ENCODE measurements at places on chromosomes 7 and 10. TPM values are rescaled to one million over a fixed set of nuclear protein-coding genes. Genes with fewer than 3 reads are reported as not detected.

GRCh38 chr7:2490181-2490651 lies 14.0 kb upstream of the GRIFIN start:
- H3K4me1 ChIP-seq, result peaks cover 56% of the 10 kb centered on the region
- no peak for DNase-seq
- H3K27me3 ChIP-seq, result no peaks in the 10 kb centered on the region
- H3K36me3 ChIP-seq, result no peaks in the 10 kb centered on the region

- DNase-seq, result no peak
- no peaks in the 10 kb centered on the region for H3K27me3 ChIP-seq
- no peaks in the 10 kb centered on the region for H3K36me3 ChIP-seq
- H3K4me3 ChIP-seq, result no peak overlapping the region
- no peaks in the 10 kb centered on the region for H3K4me1 ChIP-seq
Observed at GRCh38 chr7:95056107-95056739, 148.8 kb downstream of the PPP1R9A start.

DNA sequence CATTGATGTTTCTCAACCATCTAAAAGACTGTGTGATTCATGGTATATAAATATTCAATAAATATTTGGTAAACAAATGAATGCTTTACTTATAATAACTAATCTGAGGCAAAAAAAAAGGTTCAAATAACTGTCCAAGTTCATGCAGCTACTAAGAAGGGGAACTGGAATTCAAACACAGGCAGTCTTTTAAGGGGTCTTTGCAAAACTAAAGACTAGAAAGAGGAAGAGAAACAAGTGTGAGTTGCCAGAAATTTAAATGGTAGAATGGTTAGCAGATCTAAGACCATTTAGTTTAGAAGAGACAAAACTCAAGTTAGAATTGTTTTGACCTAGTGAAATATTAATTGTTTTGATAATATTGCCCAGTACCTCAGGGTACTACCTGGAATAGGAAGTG lies 642.0 kb upstream of the LRRN3 start:
- no peaks in the 10 kb centered on the region for H3K36me3 ChIP-seq
- no peaks in the 10 kb centered on the region for H3K27me3 ChIP-seq
- no peak overlapping the region for H3K27ac ChIP-seq
- DNase-seq, result no peak

- H3K4me1 ChIP-seq, result no peaks in the 10 kb centered on the region
- no peaks in the 10 kb centered on the region for H3K27me3 ChIP-seq
Observed at GRCh38 chr7:141200191-141201108, 126.6 kb downstream of the TMEM178B start.

DNA sequence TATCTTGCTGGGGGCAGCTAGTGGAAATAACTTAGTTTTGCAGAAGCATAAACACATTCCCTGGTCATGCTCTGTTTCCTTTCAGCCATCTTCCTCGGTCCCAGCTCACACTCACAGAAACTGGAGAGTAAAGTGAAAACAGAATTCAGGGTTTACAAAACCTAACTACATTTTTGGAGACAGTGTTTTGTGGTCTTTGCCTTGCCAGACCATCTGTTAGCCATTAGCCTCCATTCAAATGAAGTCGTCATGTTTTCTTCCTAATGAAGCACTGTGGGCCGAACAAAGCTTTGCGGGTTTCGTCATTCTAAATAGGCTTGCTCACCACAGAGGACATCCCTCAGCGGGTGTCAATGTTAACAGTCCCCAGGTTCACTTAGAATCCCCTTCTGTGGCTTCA lies 214.6 kb upstream of the TMEM72 start:
- no peak overlapping the region for H3K4me3 ChIP-seq
- H3K27me3 ChIP-seq, result no peaks in the 10 kb centered on the region
- H3K36me3 ChIP-seq, result no peaks in the 10 kb centered on the region
- no peaks in the 10 kb centered on the region for H3K4me1 ChIP-seq

GRCh38 chr10:3829156-3830050 lies 44.4 kb upstream of the KLF6 start:
- H3K36me3 ChIP-seq, result no peaks in the 10 kb centered on the region
- no peaks in the 10 kb centered on the region for H3K27me3 ChIP-seq
- H3K4me1 ChIP-seq, result peaks cover 10% of the 10 kb centered on the region
- DNase-seq, result no peak
- H3K4me3 ChIP-seq, result peak overlapping the region; percentile 65

DNA sequence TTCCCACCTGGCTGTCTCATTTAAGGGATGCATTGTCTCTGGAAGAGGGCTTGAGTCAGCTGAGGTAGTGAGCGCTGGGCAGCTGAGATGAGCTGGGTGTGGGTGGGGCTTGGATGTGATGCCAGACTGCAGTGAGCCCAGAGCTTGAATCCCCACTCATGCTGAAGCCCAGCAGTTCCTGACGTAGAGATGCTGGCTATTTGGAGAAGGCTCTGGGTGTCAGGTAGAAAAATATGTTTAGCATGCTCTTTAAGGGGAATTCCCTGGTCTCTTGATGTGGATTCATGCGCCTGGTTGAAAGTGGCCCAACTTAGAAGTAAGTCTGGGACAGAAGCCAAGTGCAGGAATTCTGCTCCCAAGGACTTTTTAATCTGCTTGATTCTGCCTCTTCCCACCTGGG lies 241.5 kb upstream of the IGFBP3 start:
- no peak overlapping the region for H3K27ac ChIP-seq
- no peaks in the 10 kb centered on the region for H3K27me3 ChIP-seq
- H3K4me3 ChIP-seq, result no peak overlapping the region
- H3K4me1 ChIP-seq, result no peaks in the 10 kb centered on the region
- no peak for DNase-seq
- H3K36me3 ChIP-seq, result no peaks in the 10 kb centered on the region

- H3K4me3 ChIP-seq, result no peak overlapping the region
- DNase-seq, result no peak
- H3K36me3 ChIP-seq, result peaks cover 19% of the 10 kb centered on the region
- H3K27ac ChIP-seq, result no peak overlapping the region
- H3K27me3 ChIP-seq, result no peaks in the 10 kb centered on the region
- H3K4me1 ChIP-seq, result peaks cover 56% of the 10 kb centered on the region
Observed at GRCh38 chr10:132404911-132405462, 8.0 kb downstream of the PWWP2B start.

DNA sequence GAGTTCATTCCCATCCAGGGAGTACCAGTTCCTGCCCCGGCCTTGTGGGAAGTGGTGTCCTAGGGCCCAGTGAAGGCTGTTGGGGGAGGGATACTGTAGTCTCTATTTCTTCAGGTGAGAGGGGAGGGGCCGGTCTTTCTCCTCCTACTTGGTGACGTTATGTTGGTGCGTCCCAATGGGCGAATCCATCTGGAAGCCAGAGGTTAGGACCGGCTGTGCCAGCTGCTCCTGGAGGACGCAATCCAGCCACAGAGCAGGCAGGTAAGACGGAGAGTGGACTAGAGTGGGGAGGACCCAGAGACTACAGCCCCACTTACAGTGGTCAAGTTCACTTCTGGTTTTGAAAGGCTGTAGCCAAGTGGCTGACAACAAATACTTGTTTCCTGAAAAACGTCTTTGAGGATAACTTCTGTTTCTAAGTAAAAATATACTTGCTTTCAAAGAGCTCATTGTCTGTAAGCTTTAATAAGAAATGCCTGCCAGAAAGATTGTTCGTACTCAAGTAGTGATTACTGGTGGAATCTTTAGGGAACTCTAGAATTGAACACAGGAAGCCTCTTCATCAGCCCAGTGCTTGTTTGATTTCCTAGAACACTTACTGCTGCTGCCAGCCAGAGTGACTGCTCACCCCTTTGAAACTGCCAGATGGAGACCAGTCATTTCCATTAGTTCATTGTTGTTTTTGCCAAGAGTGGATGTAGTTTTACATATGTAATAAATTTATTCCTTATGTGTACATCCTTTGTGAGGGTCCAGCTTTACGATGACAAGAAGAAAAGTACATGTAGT lies 25.4 kb downstream of the RBM33 start:
- H3K27ac ChIP-seq, result peak overlapping the region; percentile 21
- no peak overlapping the region for H3K4me3 ChIP-seq
- no peaks in the 10 kb centered on the region for H3K36me3 ChIP-seq
- peaks cover 66% of the 10 kb centered on the region for H3K4me1 ChIP-seq
- DNase-seq, result no peak

GRCh38 chr7:95845007-95845406 lies 72.7 kb downstream of the DYNC1I1 start:
- H3K4me1 ChIP-seq, result no peaks in the 10 kb centered on the region
- no peak overlapping the region for H3K4me3 ChIP-seq
- H3K36me3 ChIP-seq, result no peaks in the 10 kb centered on the region
- H3K27ac ChIP-seq, result no peak overlapping the region

- no peak overlapping the region for H3K4me3 ChIP-seq
- no peak overlapping the region for H3K27ac ChIP-seq
- H3K27me3 ChIP-seq, result no peaks in the 10 kb centered on the region
- no peaks in the 10 kb centered on the region for H3K4me1 ChIP-seq
- no peaks in the 10 kb centered on the region for H3K36me3 ChIP-seq
Observed at GRCh38 chr10:58431903-58432302, 46.7 kb downstream of the TFAM start.

- H3K4me3 ChIP-seq, result no peak overlapping the region
- peaks cover 8% of the 10 kb centered on the region for H3K4me1 ChIP-seq
- no peaks in the 10 kb centered on the region for H3K27me3 ChIP-seq
- no peak overlapping the region for H3K27ac ChIP-seq
- H3K36me3 ChIP-seq, result no peaks in the 10 kb centered on the region
- no peak for DNase-seq
Observed at GRCh38 chr7:129443612-129444011, 9.4 kb downstream of the STRIP2 start.

DNA sequence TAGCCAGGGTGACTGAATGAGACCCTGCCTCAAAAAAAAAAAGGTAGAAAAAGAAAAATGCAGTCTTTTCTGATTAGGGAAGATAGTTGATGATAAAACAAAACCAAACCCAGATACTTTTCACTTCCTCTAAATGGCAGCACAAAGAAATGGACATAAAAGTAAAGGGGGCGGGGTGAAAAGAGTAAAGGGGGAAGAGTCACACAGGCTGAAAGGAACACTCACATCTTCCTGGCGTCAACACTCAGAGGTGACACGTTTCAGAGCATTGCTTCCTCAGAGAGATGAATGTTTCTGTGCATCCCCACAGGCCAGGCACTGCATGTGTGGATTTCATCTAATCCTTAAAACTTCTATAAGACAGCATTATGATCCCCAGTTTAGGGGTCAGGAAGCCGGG lies 81.2 kb downstream of the HIPK2 start:
- no peak overlapping the region for H3K27ac ChIP-seq
- DNase-seq, result no peak
- no peak overlapping the region for H3K4me3 ChIP-seq
- H3K4me1 ChIP-seq, result peaks cover 62% of the 10 kb centered on the region
- peaks cover 52% of the 10 kb centered on the region for H3K36me3 ChIP-seq

- no peak overlapping the region for H3K27ac ChIP-seq
- H3K4me3 ChIP-seq, result no peak overlapping the region
- no peaks in the 10 kb centered on the region for H3K36me3 ChIP-seq
- H3K4me1 ChIP-seq, result no peaks in the 10 kb centered on the region
Observed at GRCh38 chr7:44819292-44819691, 22.8 kb downstream of the PPIA start.

DNA sequence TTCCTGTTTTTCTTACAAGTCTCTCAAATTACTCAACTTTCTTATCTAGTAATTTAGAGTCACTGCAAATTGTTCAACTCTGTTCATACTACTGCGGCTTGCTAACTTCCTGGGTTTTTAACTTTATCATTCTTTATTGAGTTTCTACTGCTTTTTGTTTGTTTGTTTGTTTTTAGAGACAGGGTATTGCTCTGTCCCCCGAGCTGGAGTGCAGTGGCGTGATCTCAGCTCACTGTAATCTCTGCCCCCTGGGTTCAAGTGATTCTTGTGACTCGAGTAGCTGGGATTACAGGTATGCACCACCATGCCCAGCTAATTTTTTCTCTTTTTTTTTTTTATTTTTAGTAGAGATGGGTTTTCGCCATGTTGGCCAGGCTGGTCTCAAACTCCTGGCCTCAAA lies 182.9 kb downstream of the TSPAN12 start:
- H3K4me1 ChIP-seq, result no peaks in the 10 kb centered on the region
- H3K4me3 ChIP-seq, result no peak overlapping the region
- no peak for DNase-seq
- no peak overlapping the region for H3K27ac ChIP-seq

DNA sequence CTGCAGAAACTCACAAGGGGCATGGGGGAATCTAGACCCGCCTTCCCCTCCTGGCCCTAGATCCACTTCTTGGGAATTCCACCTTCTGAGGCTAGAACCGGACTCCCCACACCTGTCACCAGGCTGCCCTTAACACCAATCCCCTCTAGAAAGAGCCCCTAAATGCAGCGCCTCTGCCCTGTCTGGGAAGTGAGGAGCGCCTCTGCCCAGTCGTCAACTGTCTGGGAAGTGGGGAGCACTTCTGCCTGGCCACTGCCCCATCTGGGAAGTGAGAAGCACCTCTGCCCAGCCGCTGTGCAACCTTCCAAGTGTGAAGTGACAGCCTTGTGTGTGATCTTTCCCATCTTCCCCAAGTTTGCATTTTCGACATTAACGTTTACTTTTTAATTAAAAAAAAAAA lies 8.8 kb downstream of the RCC1L start:
- no peak for DNase-seq
- no peak overlapping the region for H3K4me3 ChIP-seq
- no peaks in the 10 kb centered on the region for H3K27me3 ChIP-seq
- no peaks in the 10 kb centered on the region for H3K4me1 ChIP-seq
- peaks cover 11% of the 10 kb centered on the region for H3K36me3 ChIP-seq

- no peaks in the 10 kb centered on the region for H3K36me3 ChIP-seq
- no peaks in the 10 kb centered on the region for H3K27me3 ChIP-seq
- no peak overlapping the region for H3K4me3 ChIP-seq
- H3K27ac ChIP-seq, result no peak overlapping the region
- no peak for DNase-seq
- H3K4me1 ChIP-seq, result no peaks in the 10 kb centered on the region
Observed at GRCh38 chr7:10015687-10016086, 958.0 kb upstream of the PHF14 start.

- H3K27ac ChIP-seq, result peak overlapping the region; percentile 80
- no peak for DNase-seq
- peaks cover 21% of the 10 kb centered on the region for H3K4me1 ChIP-seq
- H3K36me3 ChIP-seq, result no peaks in the 10 kb centered on the region
- H3K27me3 ChIP-seq, result no peaks in the 10 kb centered on the region
- no peak overlapping the region for H3K4me3 ChIP-seq
Observed at GRCh38 chr10:45376371-45376801, 2.4 kb downstream of the ALOX5 start.

GRCh38 chr7:36951257-36951697 lies 227.0 kb upstream of the AOAH start:
- no peak for DNase-seq
- H3K4me3 ChIP-seq, result no peak overlapping the region
- peaks cover 5% of the 10 kb centered on the region for H3K4me1 ChIP-seq
- H3K27ac ChIP-seq, result no peak overlapping the region
- H3K27me3 ChIP-seq, result no peaks in the 10 kb centered on the region

DNA sequence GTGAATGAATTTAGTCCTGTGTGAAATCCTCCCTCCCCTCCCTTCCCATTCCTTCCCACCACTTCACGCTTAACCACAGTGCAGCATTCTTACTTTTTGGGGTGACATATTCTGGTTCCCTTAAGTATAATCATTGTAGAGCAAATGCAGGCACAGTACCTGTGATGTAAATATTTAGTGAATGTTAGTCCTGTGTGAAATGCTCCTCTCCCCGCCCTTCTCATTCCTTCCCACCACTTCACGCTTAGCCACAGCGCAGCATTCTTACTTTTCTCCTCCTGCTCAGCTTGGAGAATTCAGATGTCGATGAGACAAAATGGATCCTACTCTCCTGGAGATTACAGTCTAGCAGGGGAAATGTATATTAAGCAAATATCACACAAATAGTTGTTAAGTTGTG lies 258.8 kb downstream of the EXOC4 start:
- H3K4me3 ChIP-seq, result no peak overlapping the region
- no peaks in the 10 kb centered on the region for H3K36me3 ChIP-seq
- DNase-seq, result no peak

Gene ZP3
- 3.8 TPM for total RNA-seq

Gene LIPM
- not detected for total RNA-seq

Gene PON3
- 0.40 TPM for total RNA-seq

Gene ANLN
- total RNA-seq, result 16.6 TPM

Gene SVOPL
- total RNA-seq, result not detected

Gene NEURL1
- total RNA-seq, result not detected

Gene TRIM74
- not detected for total RNA-seq

Gene NUP42
- 34.3 TPM for total RNA-seq

Gene SOSTDC1
- 0.70 TPM for total RNA-seq

Gene IL6
- total RNA-seq, result not detected

Gene NPY4R2
- not detected for total RNA-seq

Measured in esophagus squamous epithelium (tissue), 5 donors.